Stimulated activated CD4-positive, alpha-beta T cell treated with anti-CD3 and anti-CD28 coated beads, Interleukin-2, amount 100 ng/mL, for 24 hours (primary cell): ENCODE measurements at places on chromosomes 7 and 10.

GRCh38 chr10:44260286-44260928 is 124.5 kb downstream of the CXCL12 start:
- DNase-seq, result no peak

- DNase-seq, result no peak
Measured at GRCh38 chr10:68878496-68878895, 22.6 kb upstream of the DDX50 start.

- no peak for DNase-seq
Measured at GRCh38 chr10:4543938-4544533, 282.0 kb upstream of the AKR1E2 start.

DNA sequence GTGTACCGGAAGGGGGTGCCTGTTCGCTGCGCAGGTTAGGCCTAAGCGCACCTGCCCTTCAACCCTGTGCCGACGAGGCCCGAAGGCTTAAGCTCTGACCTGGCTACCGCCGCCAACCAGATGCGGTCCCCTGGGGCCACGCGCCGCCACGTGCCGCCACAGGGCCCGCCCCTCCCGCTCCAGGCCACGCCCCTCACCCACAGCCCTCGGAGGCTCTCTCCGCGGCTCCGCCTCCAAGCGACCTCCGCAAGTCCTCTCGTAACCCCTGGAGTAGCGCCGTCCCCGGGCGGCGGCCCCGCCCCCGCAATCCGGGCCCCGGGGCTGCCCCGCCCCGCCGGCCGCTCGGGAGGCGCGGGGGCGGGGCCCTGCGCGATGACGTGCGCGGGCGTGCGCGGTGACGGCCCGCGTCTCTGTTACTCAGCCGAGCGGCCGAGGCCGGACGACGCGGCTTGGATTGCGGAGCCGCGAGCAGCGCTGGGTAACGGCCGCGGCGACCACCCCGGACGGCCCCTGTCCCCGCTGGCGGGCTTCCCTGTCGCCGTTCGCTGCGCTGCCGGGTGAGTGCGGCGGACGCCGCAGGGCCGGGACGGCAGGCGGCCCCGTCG is at the start of gene MAPK8:
MAPK8 (plus strand) TSS at position 413 of the 605 bp plus-strand sequence. CDS start 94,984 bp downstream, outside the sequence.
- peak; percentile 93 for DNase-seq

- no peak for DNase-seq
Measured at GRCh38 chr7:68730964-68731363, 867.3 kb upstream of the AUTS2 start.

DNA sequence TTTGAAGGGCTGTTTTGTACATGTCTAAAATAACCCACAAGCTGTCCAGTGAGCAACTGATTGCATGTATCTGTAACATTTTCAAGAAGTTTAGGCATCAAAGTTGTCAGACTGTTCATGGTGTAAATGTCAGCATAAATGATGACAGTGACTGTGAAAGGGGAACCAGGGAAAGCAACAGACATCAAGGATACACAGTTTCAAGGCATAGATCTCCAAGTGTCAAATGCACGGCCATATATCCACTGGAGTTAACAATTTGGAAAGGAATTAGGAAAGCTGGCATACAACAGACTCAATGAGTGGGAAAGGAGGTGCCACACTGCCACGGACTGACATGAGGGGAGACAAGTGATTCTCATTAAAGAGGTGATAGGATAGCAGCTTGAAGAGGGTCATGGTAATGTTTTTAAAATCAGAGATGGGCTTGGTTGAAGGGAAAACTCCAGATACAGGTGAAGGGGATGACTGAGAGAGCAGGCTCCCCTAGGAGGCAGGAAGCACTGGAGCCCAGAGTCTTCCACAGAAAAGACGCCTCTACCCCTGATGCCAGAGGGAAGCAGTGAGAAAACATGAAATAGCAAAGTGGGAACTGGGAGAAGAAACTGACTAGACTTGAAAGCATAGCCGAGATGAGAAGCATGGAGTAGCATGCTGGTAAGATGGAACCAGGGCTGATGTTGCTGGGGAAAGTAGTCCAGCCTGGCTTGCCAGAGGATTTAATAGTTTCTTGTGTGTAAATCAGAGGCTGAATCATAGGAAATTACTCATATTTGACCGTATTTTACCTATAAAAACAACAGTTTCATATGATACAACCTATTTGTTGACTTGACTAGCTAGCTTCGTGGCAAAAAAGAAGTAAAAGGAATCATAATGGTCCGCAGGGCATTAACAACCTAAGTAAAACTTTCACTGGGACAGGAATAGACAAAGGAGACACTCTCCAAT is 18.6 kb downstream of the NSMCE4A start:
- DNase-seq, result no peak

DNA sequence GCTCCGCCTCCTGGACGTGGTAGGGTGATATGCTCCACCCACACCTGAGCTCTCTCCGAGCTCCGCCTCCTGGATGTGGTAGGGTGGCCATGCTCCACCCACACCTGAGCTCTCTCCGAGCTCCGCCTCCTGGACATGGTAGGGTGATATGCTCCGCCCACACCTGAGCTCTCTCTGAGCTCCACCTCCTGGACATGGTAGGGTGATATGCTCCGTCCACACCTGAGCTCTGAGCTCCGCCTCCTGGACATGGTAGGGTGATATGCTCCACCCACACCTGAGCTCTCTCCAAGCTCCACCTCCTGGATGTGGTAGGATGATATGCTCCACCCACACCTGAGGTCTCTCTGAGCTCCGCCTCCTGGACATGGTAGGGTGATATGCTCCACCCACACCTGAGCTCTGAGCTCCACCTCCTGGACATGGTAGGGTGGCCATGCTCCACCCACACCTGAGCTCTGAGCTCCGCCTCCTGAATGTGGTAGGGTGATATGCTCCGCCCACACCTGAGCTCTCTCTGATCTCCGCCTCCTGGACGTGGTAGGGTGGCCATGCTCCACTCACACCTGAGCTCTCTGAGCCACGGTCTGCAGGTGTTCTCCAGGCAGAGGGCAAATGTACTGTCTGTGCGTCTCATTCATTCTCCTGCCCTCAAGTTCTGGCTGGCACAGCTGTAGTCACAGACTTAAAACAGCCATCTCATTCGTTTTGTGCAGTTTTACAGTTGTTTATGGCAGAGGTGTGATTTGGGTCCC is 252.4 kb downstream of the DIP2C start:
- DNase-seq, result no peak

DNA sequence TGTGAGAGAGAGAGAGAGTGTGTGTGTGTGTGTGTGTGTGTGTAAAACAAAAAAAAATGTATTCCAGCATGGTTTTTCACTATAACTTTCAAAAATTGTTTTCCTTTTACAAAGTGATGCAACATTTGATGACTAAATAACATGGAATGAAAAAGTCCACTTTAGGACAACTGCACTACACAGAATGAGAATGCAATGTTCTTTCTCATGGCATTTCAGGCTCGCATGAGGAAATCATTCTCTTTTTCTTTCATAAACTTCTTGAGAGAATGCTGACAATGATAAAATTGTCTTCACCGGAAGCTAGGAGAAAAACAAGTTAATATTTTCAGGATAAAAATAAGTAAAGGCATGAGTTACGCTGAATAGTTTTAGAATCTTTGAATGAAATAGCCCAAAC is 53.7 kb downstream of the SLC16A12 start:
- no peak for DNase-seq

DNA sequence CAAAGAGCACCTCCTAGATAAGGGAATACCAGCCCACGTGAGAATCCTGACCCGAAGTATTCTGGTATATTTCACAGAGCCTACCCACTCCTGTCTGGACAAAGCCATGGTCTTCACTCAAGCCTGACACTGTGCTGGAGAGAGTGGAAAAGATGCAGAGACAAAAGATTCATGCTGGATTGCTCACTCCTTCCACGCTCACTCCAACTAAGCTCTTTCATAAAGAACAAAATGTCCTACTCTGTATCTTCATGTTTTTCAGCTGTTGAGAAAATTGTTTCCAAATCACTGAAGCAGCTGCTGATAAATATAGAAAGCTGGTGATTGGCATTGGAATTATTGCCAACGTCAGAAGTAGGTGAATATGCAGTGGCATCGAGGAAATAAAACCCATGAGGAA is 106.0 kb downstream of the ABLIM1 start:
- no peak for DNase-seq

DNA sequence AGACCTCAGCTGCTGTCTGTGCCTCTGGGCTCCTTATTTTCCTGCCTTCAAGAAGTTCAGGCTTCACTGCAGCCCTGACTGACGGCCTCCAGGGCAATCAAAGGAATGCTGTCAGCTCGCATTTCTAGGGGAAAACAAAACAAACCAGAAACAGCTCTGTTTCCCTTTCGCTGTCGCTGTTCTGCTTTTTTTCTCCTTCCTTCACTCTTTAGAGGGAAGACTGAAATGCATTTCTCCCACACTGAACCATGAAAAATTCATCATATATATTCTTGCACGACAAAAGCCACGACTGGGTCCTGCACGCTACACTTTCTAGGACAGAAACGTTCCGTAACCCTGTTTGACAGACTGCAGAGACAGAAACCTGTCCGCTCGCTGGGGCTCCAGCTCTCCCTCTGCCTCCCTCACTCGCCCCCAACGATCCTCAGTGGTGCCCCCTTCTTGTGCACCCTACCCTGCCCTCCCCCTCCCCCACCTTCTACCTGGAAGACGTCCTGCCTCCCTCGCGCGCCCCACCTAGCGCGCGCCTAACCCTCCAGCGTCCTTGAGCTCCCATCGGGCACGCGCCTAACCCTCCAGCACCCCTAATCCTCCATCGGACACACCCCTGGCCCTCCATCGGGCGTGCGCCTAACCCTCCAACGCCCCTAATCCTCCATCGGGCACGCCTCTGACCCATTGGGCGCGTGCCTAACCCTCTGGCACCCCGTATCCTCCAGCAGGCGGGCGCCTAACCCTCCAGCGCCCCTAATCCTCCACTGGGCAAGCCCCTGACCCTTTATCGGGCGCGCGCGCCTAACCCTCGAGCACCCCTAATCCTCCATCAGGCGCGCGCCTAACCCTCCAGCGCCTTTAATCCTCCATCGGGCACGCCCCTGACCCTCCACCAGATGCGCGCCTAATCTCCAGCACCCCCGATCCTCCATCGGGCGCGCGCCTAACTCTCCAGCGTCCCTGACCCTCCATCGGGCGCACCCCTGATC is 37.1 kb downstream of the SVOPL start:
- no peak for DNase-seq

DNA sequence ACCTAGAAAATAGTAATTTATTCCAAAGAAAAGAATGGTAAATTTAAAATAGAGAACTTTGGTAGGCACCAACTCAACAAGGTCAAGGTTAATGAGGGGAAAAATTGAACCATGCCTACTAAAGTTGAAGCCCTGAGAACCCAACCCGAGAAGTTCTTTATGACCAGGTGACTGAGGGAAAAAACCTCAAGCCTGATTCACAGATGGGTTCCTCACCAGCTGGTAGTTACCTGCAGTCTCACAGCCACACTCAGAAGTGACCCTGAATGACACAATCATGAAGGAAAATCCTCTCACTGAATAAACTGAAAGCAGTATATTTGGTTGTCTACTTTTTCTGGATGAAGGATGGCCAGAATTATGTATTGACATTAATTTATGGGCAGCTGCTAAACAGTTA is 7.0 kb downstream of the C10orf67 start:
- no peak for DNase-seq

- no peak for DNase-seq
Measured at GRCh38 chr10:34629084-34629483, 186.0 kb downstream of the PARD3 start.

DNA sequence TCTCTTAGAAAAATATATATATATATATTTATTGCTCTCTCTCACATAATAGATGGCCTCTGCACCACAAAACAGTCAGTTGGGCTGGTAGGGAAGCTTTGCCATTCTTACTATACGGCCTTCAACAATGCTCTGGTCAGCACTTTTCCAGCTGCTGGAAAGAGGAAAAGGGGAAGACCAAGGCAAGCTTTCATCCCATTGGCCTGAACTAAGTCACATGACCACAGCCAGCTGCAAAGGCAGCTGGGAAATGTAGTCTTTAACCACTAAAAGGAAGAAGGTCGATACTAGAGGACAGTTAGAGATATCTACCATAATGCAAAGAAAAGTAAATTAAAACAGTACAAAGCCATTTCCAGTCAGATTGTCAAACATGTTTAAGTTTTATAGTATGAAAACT is 58.4 kb upstream of the MACROH2A2 start:
- no peak for DNase-seq

- DNase-seq, result no peak
Measured at GRCh38 chr10:104806801-104807200, 165.7 kb downstream of the SORCS3 start.

GRCh38 chr10:72762042-72762441 is 70.1 kb downstream of the MCU start:
- DNase-seq, result no peak

GRCh38 chr10:114680543-114681117 is 22.6 kb upstream of the ABLIM1 start:
- no peak for DNase-seq

- no peak for DNase-seq
Measured at GRCh38 chr7:41942468-41943093, 239.7 kb upstream of the INHBA start.

DNA sequence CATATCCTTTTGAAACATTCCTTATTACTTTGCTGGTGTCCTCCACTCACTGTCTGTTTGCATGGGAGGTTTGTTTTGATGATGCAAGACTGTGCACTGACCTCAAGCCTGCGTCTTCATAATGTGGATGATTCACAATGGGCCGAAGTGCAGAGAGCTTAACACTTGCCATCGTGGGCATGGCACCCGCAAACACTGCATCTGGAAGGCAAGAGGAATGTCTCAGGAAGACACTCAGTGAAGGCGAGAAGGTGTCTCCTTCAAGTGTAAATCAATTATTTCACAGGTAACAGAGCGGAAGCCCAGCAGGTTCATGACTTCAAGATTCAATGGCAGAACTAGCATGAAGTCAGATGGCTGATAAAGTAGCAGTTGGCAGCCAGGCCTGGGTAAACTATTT is 98.1 kb downstream of the DPY19L1 start:
- DNase-seq, result no peak

DNA sequence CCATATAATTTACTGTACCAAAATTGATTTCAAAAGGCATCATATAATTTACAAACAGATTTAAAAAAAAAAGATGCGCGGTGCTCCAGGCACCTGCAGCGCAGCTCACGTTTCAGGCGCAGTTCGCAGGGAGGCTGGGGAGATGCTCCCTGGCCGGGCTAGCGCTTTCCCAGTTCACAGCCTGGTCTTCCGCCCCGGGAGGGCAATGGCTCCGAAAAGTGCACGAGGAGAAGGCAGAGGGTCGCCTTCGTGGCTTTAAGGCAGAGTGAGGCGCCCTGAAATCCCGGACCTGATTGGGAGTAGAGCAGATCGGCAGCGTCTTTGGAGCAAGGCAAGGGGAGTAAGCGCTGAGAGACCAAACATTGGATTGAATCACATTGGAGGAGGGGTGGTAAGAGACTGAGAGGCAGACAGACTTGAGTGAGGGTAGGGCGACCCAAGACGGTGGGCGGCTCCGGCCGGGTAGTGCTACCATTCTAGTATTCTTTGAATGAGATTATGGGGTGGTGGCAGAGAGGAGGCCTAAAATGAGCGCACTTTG is 1.5 kb downstream of the NEUROG3 start:
- DNase-seq, result no peak

GRCh38 chr10:16009785-16010184 is 149.5 kb upstream of the MINDY3 start:
- no peak for DNase-seq

DNA sequence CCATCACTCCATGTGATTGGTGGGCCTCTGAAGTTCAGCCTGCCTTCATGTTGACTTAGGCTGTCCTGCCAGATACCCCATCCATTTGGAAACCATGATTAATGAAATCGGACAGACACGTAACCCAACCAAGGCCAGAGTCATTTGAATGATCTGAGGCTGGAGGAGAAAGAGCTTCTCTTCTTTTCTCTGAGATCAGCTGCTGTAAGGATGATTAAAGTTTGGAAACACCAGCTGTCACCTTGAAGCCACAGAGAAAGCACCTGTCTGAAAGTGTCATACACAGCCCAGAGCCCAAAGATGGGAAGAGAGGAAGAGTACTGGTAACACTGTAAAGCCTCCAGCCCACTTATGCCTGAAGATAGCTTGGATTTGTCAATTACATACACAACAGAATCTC is 22.9 kb downstream of the NEBL start:
- DNase-seq, result no peak
